Activated naive CD8-positive, alpha-beta T cell treated with anti-CD3 and anti-CD28 coated beads, Interleukin-2, amount 10 ng/mL, durations not matched to agents 7 days and 5 days (primary cell): ENCODE measurements at places on chromosomes 7 and 10. TPM values are rescaled to one million over a fixed set of nuclear protein-coding genes. Genes with fewer than 3 reads are reported as not detected.

GRCh38 chr10:4033341-4033896, 248.4 kb upstream of the KLF6 start:
- DNase-seq, result peak; percentile 41

The TMEM213 gene
- not detected for total RNA-seq

The OR2A1 gene
- not detected for total RNA-seq

The CYP26C1 gene
- total RNA-seq, result 0.17 TPM
